Activated T-helper 17 cell treated with anti-CD3 and anti-CD28 coated beads, Interleukin-2, amount 50 U/mL, for 72 hours (primary cell): ENCODE measurements at places on chromosomes 5 and 9.

DNA sequence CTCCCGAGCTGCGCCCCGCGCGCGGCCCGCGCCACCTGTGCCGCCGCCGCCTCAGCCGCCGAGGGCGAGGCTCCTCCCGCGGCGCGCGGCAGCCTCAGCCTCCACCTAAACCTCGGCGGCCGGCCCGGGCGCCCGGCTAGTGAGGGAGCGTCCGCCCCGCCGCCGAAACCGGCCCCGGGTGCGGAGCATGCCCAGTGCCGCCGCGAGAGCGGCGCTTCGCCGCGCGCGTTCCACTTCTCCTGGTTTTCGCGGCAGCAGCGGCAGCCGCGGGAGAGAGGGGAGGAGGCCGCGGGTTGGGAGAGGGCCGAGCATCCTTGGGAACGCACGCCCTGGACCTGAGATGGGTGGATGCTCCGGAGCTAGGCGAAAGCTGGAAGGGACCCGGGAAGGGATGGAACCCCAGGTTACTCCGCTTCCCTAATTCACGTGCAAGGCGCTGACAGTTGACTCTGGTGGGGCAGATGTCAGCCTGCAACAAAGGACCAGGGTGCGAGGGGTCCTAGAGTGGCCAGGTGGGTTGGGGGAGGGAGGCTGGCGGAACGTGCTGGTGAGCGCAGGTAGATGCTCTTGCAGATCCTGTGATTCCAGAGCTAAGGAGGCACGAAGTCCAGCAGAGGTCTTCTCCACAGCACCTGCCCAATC lies at the start of gene CTNND2:
TSS of gene CTNND2 (minus strand) at position 182 of the 642 bp plus-strand sequence. CDS start 593 bp downstream, outside the sequence.
- ATAC-seq: no peak

DNA sequence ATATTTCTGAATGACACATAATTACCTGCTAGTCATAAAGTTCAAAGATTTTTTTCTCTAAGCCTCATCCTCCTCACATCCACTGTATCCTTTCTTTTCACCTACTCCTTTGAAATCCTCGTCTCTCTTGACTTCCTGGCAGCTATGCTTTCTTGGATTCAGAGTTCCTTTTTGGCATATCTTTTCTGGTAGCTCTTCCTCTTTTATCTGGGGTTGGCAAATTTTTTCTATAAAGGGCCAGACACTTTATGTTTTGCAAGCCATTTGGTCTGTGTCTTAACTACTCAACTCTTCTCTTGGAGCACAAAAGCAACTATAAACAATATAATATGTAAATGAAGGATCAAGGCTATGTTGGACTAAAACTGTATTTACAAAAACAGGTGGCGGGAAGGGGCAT lies 197.5 kb downstream of the KIAA0825 start:
- no peak for ATAC-seq

GRCh38 chr5:3011764-3012017 lies 260.2 kb upstream of the IRX2 start:
- ATAC-seq: no peak

GRCh38 chr5:39446231-39446630 lies 21.5 kb upstream of the DAB2 start:
- no peak for ATAC-seq

DNA sequence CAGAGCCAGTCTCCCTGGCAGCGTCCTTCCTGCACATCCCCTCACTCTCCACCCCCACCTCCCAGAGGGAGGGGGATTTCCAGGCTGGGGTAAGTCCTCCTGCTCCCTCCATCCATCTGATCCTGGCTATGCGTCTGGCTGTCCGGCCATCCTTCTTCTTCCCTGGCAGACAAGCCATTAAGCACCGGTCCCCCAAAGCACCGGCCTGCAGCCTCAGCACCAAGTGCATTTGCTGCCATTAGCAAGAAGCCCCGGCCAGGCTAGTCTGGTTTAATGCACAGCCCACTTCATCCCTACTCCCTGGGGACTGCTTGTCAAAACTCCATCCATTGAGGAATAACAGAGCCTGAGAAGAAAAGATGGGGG lies 208.7 kb upstream of the IER5L start:
- ATAC-seq: no peak

GRCh38 chr5:68962757-68963484 lies 130.9 kb upstream of the SLC30A5 start:
- no peak for ATAC-seq

- ATAC-seq: no peak
Measured at GRCh38 chr9:121748074-121748473, 96.6 kb downstream of the DAB2IP start.

- ATAC-seq: no peak
Measured at GRCh38 chr9:96581786-96582185, 37.9 kb downstream of the CDC14B start.

- ATAC-seq: no peak
Measured at GRCh38 chr5:5454391-5454790, 31.9 kb downstream of the ICE1 start.

DNA sequence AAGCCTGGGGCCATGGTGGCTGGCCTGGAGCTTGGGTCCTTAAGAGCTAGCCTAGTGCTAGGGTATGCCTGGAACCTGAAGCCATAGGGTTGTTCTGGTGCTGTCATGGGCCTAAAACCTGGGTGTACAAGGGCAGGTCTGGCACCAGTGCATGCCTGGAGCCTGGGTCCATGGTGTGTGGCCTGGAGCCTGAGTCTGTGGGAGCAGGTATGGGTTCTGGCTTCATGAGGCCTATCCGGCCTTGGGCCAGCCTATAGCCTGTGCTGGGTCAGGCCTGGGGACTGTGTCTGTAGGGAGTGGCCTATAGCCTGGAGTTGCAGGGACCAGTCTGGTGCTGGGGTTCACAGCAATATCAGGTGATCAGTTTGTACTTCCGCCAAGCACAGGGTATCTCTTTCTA lies 347.2 kb upstream of the MEF2C start:
- ATAC-seq: no peak

DNA sequence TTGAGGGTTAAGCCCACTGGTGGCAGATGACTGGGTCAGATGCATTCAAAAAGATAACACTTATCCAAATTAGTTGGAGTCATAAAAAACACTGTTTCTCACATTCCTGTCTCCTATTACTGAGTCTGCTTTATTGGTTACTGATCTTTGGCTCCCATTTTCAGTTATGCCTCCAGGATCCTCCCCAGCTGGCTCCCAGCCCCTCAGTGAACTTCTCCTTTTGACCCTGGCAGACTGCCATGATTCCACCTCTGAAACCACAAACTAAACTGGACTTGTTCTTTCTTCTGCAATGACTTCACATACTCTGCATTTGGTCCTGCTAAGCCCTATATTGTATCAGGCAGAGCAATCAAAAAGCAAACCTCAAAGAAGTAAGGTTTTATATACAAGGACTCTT lies 860.8 kb upstream of the DMAC1 start:
- ATAC-seq: no peak

- no peak for ATAC-seq
Measured at GRCh38 chr9:2159521-2160454, 144.6 kb downstream of the SMARCA2 start.

DNA sequence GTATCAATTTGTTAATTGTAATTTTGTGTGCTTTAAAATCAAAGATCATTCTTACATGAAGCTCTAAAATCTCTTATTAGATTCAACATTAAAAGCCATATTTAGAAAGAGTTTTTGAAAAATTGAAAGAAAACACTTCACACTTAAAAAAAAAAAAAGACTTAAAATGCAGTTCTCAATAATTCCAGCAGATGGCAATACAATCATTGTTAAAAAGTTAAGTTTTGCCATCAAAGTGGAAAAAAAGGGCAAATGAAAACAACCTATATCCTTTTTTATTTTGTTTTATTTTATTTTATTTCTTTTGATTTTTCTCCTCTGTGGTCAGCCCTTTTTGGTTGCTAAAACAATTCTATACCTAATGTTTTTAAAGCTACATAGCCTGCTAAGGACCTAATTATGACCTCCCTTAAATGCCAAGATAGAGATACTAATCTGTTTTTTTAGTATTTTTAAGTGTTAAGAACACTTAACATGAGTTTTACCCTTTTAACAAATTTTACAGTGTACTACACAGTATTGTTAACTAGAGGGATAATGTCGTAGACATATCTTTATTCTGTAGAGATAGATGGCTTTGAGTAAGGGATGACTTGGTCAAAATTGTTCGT lies 154.2 kb upstream of the DAB2 start:
- no peak for ATAC-seq

DNA sequence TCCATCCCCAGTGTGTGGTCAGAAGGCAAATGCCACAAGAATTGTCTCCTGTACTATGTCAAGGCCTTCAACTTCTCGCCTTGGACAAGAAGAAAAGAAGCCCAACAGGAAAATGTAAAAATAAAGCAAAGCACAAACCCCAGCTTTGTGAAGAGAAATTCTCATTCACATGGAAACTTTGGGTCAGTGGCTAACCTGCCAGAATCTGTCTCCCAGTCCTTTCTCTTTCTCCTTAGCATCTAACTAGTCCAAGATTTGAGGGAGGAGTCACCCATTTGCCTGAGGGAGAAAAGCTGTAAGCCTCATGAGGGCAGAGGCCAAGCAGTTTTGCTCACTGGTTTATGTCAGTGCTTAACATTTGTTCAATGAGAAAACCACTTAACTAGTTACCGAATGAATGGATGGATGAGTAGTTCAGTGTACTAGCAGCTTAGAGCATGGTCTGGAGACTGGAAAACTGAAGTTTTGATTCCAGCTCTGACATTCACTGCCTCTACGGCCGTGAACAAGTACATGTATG lies 36.0 kb downstream of the ADAM19 start:
- peak; percentile 13 for ATAC-seq

DNA sequence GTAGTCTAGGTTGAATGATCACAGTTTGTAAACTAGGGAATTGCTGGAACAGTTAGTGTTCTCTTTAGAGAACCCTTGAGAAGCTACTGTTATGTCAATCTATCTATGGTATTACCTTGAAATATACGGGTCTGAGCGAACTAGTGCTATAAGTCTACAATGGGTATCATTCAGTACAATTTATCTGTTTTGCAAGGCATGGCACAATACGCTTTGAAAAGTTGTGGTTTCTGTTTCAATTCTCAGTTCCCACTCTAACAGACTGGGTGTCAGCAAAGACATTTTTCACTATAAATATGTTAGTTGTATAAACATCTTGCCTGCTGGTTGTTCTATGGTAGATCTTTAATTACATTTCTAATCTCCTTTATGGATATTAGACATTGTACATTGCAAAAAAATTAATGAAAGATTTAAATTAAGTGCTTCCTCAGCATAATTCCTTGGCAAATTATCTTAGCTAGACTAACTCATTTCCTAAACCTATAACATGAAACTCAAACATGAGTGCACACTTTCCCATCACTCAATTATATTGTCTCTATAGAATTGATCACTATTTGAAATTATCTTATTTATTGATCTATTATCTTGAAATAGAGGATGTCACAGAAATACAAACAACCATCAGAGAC lies 24.9 kb upstream of the SLCO6A1 start:
- ATAC-seq: no peak

- no peak for ATAC-seq
Measured at GRCh38 chr5:27083449-27084415, 45.3 kb upstream of the CDH9 start.

GRCh38 chr9:98039607-98040017 lies 16.9 kb upstream of the NANS start:
- ATAC-seq: no peak

- ATAC-seq: no peak
Measured at GRCh38 chr9:79446523-79447307, 125.0 kb upstream of the TLE4 start.

DNA sequence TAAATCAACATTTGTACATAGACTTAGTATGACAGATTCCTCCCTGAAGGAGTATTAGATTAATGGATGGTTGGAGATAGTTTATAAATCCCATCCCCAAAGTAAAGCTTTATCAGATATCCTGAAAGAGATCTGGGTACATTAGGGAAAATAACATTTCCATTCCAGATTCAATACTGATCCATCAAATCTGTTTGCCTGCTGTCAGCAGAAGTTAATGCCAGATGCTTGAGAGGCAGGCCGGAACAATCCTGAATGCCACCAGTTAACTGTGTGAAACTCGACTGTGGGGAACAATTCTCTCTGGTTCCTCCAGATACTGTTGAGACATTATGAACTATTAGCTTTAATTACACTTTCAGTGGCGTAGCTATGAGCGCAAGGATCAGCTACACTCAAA lies 1166.8 kb downstream of the MAT2B start:
- ATAC-seq: no peak

GRCh38 chr5:123089914-123090660 lies 1.0 kb downstream of the PRDM6 start:
- ATAC-seq: no peak

- no peak for ATAC-seq
Measured at GRCh38 chr5:127931396-127931795, 152.2 kb upstream of the SLC12A2 start.

GRCh38 chr9:98256756-98257155 lies 1.3 kb upstream of the TBC1D2 start:
- no peak for ATAC-seq

- no peak for ATAC-seq
Measured at GRCh38 chr9:131272212-131272611, 4.1 kb downstream of the FAM78A start.

DNA sequence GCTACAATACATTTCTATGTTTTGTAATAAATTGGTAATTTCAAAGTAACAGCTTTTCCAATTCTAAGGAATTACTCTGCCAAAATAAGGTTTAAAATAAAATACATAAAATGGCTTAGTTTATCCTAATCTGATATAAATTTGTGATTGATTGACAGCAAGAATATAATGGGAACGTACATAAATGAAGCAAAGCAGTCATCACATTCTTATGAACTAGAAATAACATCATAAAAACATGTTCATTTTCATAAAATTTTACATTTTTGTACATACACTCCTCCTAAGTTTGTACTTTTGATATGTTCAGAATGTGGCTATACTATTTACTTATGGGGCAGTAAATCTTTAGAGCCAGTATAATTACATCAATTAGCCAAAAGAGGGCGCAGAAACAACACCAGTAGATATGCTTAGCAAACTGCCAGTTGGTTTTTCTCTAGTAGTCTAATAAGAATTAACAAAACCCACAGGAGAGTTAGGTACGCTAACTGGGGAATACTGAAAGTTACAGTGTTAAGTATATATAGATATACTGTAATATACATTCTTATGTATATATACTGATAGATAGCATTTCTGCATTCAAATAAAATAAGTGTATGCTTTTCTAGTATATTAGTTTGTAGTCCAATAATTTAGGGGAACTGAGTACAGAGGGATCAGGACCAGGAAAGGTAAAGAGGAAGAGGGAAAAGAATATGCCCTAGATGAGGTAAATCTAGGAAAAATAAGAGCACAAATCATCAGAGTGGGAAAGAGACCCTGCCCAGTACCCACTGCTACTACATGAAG lies 76.8 kb downstream of the ZDHHC21 start:
- ATAC-seq: no peak

GRCh38 chr5:1000329-1000728 lies 8.3 kb upstream of the NKD2 start:
- ATAC-seq: no peak
